ENCODE measurements at places on chromosomes 13 and 19.

DNA sequence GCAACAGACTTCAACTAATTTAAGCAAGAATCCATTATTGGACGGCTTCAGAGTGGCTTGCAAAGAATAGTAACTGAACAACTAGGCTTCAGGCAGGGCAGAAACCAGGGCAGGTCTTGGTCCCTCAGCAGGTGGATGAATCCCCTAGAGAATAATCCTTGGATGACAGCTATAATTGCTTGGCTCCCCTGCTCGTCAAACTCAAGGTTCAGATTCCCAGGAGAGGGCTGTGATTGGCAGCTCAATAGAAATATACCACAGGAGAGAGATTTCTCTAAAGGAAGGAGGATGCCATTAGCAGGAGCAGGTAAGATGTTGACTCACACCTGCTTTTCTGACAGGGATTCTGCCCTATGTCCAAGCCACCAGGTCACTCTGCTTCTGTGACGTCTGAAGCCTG is 89.6 kb upstream of the PCDH8 start:
- DNase-seq: no peak

DNA sequence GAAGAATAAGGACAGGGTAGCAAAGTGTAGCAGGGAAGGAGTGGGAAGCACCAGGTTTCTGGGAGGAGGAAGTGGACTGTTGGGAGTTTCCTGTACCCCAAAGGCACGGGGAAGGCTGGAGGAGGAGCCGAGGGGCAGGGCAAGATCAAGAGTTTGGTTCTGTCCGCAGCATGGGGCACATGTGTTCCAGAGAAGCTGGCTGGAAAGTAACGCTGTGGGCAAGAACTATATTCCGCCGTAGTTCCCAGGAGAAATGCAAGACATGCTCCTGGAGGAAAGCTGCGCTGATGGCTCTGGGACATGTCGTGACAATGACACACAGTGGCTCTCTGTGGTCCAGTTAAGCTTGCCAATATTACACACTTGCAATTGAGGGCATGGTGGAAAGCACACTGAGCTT is 51.7 kb upstream of the KPNA3 start:
- DNase-seq: no peak

DNA sequence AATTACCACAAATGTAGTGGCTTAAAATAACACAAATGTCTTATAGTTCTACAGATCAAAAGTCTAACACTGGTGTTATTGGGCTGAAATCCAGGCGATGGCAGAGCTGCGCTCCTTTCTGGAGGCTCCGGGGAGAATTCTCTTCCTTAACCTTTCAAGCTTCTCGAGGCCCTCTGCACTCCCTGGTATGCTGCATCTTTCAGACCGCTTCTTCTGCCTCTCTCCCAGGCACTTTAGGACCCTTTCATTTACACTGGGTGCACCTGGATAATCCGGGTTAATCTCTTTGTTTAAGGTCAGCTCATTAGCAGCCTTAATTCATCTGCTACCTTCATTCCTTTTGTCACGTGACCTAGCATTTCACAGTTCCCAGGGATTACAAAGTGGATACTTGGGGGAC is 211.3 kb upstream of the RFC3 start:
- no peak for DNase-seq

- DNase-seq: peak; percentile 100
Observed at GRCh38 chr19:38849860-38850435, at the start of gene HNRNPL. TSS of gene HNRNPL (minus strand) at chr19:38849986. CDS start at chr19:38849966, 20 bp downstream.

GRCh38 chr13:22126433-22127021 is 455.7 kb downstream of the FGF9 start:
- no peak for DNase-seq

DNA sequence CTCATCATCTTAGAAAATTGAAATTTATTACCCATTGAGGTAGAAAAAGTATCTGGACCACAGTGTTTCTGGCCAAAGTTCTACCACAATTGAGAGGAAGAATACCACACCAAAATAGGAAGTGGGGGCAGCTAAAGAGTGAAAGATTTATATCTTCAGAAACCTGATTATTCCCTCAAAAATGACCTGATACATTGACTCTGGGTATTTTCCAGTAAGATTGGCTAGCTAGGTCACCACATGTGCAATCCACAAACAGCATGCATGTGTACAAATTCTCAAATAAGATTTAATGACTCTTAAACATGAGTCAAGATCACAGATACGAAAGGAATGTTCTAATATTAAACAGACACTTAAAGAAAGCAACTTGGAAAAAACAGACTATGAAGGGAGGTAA is 1516.2 kb upstream of the PCDH20 start:
- DNase-seq: no peak

GRCh38 chr19:54281007-54281728 is at the start of gene LILRB2:
TSS of gene LILRB2 (minus strand) at chr19:54281110. CDS start at chr19:54280496, 614 bp downstream.
- no peak for DNase-seq

GRCh38 chr19:46537136-46538097 is 41.8 kb upstream of the PNMA8B start:
- DNase-seq: peak; percentile 52

DNA sequence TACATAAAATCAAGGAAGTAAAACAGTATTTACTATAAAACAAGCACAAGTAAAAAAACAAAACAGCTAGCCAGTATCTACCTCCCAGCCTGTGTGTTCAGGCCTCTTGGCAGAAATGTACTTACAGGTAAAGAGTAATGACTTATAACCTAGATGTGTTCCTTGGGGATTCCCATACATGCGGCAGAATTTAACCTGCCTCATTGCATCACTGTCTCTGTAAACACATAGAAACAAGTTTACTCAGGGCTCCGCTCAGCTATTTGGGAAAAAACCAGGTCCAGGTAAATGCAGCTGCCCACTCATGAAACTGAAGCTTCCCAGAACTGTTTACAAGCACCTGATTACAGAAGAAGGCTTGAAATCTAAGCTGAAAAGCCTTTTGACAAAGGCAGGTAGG is 50.7 kb upstream of the SERP2 start:
- DNase-seq: no peak

DNA sequence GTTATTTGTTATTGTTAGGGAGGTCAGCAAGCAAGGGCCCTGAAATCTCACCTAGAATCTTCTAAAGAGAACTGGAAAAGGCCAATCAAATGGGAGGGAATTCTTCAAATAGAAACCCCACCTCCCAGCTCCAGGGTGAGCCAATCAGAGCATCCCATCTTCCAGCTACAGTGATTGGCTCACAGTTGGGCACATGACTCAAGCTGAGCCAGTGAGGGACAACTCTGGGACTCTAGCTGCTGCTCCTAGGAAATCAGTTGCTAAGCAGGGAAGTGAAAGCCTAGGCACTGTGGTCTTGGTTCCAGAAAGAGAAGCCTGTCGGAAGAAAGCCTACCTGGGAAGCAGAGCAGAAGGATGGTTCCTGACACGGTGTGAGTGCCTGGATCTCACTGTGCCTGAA is 13.4 kb downstream of the TM6SF2 start:
- no peak for DNase-seq

GRCh38 chr13:84136582-84136981 is 254.3 kb upstream of the SLITRK1 start:
- peak; percentile 41 for DNase-seq

GRCh38 chr19:27971071-27971470 is 1241.9 kb downstream of the UQCRFS1 start:
- DNase-seq: no peak

- DNase-seq: no peak
Observed at GRCh38 chr13:60402022-60402421, 5.0 kb downstream of the TDRD3 start.

DNA sequence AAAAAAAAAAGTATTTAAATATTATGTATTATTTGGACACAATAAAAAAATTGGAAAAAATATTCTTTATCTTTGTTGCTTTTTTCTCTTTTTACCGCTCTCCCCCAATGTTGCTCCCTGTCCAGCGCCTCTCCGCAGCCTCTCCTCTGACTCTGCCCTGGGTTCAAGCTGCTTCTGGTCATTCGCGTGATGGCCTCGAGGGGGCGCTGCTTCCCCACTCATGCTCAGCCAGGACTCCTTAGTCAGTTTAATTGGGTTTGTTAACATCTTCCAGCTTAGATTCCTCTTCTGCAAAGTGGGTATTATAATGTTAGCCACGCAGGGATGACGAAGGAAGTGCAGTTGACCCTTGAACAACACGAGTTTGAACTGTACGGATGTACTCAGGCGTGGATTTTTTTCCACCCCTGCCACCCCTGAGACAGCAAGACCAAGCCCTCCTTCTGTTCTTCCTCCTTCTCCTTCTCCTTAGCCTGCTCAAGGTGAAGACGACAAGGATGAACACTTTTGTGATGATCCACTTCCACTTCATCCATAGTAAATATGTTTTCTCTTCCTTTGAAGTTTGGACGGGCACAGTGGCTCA is 4.9 kb upstream of the NWD1 start:
- DNase-seq: peak; percentile 17

GRCh38 chr19:49830766-49831165 is 12.7 kb downstream of the MED25 start:
- no peak for DNase-seq

GRCh38 chr13:50425772-50426171 is 410.5 kb downstream of the KCNRG start:
- no peak for DNase-seq

DNA sequence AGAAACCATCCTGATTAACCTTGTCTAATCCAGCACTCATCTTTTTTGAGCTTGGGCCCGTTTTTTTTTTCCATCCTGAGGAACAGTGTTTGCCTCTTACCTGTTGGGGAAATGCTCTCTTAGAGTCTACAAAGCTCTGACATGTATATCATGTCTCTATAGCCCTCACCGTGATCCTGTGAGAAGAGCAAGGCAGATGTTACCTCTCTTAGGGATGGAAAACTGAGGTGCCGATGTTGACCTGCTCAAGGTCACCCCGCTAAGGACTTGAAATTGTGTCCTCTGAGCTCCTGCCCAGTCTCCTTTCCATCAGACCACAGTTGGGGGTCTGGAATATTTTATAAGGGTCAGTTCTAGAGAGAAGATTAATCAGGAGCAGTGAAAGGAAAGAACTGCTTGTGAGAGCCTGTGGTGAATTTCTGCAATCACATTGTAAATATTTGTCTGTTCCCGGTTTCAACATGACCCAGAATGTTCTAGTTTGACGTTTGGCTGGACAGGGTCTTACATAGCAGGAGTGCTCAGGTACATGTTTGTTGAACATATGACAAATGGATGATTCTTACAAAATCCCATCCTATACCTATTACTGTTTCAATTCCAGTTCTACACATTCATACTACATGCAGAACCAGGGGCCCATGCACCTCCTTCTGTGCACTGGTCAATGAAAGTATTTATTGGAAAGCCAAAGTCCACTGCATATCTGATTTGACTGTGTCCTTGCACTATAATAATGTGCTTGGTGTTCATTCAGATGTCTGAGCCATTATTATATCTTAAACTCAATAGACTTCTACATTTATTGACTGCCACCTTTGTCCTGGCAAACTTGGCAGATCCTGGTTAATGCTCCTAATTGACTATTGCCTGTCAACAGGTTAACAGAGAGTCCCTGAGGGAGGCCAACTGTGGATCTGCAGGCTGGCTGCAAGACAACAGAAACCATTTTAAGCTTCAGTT is 12.1 kb downstream of the SLC25A15 start:
- DNase-seq: no peak

DNA sequence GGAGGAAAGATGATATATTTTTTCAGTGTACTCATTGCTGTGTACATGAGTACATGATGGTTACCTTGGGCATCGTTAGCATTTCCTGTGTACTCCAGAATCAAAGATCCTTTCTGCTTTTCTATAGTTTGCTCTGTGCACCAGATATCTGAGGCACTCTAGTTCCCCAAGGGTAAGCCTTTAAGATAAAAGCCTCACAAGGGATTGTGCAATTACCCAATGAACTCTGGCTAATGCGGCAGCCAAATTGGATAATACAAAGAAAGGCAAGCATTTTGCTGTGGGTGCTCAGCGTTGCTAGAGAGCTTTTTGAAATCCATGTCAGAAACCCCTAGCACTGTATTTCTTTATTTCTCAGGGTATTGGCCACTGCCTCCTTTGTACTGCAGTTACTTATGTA is 2.9 kb downstream of the CYSLTR2 start:
- no peak for DNase-seq

DNA sequence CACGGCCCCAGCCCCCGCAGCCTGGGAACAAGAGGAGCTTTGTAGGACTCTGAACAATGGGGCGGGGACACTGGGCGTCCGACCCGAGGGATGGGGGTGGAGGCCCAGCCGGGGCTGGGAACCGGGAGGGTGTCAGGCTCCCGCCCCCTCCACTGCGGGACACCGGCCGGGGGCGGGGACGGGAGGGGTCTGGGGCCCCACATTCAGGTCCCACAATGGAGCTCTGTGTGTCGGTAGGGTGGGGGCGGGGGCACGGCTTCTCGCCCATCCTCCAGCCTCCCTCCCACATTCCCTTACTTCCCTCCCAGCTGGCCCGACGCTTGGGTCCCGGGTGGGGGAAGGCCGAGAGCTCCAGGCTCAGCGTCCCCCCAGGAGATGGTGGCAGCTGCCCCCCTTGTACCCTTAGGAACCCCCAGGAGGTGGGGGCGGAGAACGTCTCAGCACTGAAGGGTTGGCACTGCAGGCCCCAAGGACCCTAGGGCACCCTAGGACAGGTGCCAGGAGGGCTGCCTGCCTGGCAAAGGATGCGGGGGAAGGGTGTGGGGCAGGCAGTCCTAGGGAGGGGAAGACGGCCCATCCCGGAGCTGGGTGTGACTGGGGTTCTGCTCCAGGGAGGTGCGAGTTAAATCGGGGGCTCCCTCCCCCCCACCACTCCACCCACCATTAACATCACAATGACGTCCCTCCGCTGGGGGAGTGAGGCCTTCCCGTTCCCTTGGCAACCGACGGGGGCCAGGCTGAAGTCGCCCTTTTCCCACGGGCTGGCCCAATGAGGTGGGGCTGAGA is 5.3 kb downstream of the TTYH1 start:
- DNase-seq: no peak

- no peak for DNase-seq
Observed at GRCh38 chr19:47836038-47836437, 14.3 kb downstream of the CRX start.

GRCh38 chr19:34118879-34119748 is 53.2 kb upstream of the LSM14A start:
- DNase-seq: no peak

GRCh38 chr13:83297586-83298290 is 584.5 kb downstream of the SLITRK1 start:
- DNase-seq: no peak

DNA sequence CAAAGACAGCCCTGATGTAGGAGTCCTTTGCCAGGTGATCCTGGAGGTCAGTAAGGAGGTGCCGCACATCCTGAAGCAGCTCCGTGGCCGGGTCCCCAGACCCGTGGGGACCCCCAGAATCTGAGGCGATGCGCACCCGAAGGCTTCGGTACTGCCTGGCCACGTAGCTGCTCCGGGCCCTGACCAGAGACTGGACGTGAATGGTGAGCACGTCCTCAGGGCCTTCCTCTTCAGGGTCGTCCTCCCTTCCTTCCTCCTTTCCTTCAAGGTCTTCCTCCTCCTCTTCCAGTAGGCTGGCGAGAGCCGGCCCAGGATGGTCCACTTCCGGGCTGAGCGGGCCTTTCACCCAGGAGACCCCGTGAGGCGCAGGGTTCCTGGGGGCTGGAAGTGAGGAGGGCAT is 7.5 kb downstream of the RINL start:
- no peak for DNase-seq

- DNase-seq: no peak
Observed at GRCh38 chr13:106286811-106287210, 248.7 kb downstream of the EFNB2 start.

DNA sequence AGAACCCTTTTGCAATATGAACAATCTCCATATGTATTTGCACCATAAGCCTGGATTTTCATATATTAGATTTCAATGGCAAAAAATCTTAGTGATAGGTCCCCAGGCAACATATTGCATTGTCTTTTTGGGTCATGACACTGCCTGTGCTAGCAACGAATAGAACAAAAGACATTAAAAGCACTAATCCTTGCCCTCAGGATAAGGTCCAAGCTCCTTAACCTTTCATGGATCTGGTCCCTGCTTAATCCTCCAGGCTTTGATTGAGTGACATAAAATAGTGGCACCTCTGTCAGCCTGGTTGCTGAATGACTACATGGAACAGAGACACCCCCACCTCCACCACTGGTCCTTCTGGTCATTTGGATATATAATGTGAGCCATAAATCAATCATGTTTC is 134.4 kb downstream of the RBM26 start:
- no peak for DNase-seq
